ENCODE measurements at places on chromosomes 7 and 10.

GRCh38 chr7:21281193-21281592 is 146.7 kb upstream of the SP4 start:
- peak; percentile 13 for DNase-seq

DNA sequence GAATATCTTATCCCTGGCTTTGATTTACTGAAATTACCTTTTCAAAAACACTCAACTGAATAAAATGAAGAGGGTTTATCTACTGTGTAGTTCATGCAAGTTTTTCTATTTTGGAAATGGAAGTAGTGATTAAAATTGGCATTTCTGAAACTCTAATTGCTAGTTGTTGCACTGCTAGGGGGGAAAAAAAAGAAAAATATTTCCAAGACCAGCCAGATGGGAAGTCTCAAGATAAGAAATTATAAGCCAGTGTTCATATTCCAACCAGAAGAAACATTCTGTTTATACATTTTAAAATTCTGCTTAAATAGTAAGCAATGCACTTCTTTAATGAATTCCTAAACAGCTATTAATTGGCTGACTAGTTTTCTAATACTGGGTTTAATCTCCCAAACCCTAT is 9.4 kb upstream of the ADO start:
- DNase-seq: no peak

- no peak for DNase-seq
Measured at GRCh38 chr7:91164506-91164905, 99.7 kb upstream of the FZD1 start.

DNA sequence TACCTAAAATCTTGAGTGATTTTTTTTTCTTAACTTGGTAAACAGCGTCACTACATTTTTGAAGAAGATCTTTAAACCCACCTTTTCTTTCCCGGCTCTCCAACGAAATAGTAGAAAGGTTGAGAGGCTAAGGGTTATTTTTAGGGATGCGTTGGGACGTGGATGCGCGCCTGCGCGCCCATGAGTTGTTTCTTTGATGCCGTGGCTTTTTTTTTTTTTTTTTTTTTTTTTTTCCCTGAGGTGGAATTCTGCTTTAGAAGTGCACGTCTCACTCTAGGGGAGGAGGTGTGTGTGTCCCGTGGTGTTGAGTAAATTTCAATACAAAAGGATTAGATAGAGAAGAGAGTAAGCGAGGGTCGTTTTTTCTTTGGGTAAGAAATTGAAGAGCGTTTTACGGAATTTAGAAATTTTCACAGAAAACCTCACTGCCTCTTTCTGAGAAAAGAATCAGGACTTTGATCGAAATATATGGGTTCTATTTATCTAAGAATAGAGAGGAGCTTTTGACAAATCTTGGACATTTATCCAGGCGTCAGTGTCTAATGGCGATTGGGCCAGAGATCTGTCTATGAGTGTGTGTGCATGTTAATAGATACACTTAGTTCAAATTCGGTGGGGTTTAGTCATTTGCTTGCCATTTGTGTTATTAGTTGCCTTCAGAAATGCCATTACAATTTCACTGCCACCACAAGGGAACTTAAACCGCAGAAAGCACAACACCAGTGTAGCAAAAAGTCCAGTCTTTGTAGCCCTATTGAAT is 1.2 kb upstream of the SP8 start:
- DNase-seq: no peak

DNA sequence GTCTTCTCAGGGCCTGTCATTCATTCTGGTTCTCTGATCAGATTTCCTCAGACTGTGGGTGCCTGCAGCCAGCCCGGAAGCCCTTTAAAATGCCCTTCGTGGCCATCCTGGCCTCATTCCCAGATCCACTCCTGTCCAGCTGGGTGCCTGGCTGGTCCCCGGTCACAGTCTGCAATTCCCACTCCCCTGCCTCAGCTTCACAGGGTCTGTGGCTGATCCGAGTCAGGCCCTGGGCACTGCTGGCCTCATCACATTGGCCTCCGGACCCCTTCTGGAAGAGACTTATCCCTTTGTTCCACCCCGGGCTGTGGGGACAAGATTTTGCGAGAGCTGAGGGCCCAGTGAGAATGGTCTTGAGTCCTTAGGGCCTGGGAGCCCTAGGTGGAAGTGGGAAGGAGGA is 12.1 kb downstream of the DOCK1 start:
- no peak for DNase-seq

DNA sequence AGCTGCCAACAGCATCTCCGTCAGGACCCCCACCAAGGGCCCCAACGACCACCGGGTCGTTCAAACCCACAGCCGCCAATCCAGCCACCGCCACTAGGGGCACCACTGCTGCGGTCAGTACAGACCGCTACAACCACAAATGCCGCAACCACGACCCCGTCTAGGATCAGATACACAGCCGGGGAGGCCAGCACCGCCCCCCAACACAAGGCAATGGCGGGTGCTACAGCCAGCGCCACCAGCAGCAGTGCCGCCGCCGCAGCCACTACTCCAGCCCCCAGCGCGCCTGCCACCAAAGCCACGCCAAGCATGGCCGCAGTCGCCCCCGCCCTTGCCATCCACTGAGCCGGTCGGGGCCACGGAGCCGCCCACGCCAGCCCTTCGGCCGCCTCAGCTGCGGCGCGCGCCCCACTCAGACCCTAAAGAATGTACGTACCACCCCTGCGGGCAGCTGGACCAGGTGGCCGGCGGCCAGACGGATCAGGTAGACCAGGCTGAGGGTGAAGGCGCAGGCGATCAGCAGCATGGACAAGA is 473 bp downstream of the CYP51A1 start:
- DNase-seq: peak; percentile 59

DNA sequence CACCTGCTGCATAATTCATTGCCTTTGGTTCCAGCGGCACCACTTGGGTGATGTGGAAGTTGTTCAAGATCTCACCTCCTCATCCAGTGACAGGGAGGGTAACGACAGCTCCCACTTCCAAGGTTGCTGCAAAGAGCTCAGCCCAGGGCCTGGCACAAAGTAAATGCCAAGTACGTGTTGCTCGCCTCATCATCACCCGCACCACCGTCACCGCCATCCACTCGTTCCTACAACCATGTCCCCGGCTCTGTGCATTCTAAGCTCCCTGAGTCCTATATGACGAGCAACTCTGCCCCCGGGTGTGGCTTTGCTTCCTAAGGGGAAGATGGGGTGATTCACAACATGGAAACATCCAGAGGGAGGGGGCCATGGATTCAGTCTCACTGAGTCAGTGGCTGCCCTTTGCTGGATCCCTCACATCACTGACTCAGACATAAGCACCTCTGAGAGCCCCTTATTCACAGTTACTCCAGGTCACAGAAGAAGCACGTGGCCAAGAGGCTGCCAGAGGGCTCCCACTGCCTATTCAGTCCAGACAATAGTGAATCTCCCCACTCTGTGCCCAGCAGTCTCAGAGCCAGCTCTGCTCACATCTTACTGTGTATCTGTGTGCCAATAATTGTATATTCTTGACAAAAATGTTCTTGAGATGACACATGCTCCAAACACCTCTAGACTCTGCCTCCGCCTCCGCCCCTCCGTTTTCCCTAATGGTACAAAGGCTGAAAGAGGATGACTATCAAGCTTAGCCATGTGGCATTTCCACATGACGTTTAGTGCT is 159.1 kb downstream of the GFRA1 start:
- no peak for DNase-seq

DNA sequence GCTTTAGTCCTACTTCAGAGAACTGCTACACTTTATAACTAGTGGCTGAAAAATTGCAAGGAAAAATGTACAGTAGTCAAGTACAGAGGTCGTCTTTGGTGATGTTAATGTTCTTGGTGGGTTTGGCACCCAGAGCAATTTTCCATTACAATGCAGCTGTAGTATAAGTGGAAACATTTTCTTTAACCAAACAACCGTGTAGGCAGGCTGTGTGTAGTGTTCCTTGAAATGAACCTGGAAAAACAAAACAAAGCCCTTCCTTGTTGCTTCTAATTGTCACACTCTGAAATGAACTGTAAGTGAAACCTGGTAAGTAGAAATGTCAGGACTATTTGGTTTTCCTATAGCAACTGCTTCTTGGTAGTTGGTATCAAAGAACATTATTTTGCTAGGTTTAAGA is 256.9 kb downstream of the MDFIC start:
- no peak for DNase-seq

GRCh38 chr10:104509981-104510380 is 131.1 kb upstream of the SORCS3 start:
- DNase-seq: no peak

GRCh38 chr10:32349968-32350738 is 3.2 kb upstream of the EPC1 start:
- no peak for DNase-seq

- no peak for DNase-seq
Measured at GRCh38 chr10:81733542-81733941, 141.5 kb upstream of the NRG3 start.

- DNase-seq: peak; percentile 55
Measured at GRCh38 chr10:84291384-84291783, 37.0 kb upstream of the CCSER2 start.

DNA sequence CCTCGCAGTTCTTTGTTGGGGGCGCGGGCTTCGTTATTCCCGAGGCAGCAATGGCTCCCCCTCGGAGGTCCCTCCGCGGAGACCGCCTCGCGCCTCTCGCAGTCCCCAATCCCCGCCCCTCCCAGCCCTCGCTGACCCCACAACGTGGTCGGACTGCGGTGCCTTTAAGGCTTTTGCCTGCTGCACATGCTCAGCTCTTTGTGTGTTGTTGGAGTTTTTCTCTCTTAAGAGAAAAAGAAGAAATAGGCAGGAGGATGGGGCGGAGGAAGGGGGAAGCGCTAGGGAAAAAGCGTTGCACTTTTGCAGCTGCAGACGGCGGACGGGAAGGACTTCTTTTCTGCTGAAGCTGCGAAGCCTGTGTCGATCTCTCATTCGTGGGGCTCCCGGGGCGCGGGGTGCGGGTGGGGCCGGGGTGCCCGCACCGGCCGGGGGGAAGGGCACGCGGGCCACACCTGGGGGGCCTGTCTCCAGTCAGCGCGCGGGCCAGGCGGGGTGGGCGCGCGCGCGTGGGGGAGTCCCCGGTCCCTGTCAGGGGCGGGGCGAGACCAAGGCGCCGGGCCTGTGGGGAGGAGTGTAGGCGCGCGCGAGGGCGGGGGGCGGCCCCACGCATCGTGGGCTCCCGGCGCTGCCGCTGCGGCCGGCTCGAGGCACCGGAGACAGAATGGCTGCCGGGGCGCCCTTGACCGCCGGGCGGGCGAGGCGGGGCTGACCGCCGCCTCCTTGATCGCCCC is 445 bp upstream of the ATRNL1 start:
- peak; percentile 8 for DNase-seq

DNA sequence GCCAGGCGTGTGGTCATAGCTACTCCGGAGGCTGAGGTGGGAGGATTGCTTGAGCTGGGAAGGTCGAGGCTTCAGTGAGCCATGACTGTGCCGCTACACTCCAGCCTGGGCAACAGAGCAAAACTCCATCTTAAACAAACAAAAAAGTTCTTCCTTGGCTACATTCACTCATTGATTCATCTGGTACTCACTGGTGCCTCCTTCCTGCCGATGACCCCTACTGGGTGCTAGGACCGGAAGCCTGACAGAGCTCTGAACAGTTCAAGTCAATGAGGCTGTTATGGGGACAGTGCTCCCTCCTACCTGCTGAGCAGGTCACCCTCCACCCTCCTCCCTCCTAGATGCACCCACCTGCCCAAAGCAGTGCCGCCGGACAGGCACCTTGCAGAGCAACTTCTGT is 4.9 kb downstream of the PCOLCE start:
- no peak for DNase-seq

DNA sequence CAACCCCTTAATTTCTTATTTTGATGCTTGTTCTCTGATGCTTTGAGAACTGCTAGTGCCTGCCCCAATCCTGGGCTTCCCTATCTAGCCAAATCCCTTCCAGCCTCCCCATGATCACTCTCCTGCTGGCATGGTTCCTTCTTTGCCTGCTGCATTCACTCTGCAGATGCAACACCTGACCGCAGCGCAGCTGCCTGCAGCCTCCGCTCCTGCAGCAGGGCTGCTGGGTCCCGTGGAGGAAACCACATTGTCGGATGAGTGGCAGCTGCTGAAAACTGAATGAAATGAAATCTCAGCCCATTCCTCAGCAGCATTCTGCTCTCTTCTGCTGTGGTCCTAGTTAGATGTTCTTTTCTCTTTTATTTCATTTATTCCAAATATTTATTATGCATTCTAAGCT is 320.3 kb downstream of the CCDC3 start:
- DNase-seq: no peak

DNA sequence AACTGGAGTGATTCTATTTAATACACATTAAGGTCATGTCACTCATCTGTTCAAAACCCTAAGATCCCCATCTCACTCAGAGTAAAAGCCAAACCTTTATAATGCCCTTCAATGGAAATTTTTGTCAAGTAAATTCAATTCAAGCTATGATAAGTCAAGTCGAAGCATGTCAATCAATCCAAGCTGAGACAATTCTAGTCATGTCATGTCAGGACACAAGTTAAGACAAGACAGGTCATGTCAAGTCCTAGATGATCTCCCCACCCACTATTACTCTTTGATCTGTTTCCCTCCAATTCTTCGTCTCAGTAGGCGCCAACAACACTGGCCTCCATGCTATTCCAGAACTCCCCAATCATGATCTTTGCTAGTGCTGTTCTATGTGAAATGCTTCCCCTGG is 141.4 kb downstream of the MAGI2 start:
- DNase-seq: no peak

DNA sequence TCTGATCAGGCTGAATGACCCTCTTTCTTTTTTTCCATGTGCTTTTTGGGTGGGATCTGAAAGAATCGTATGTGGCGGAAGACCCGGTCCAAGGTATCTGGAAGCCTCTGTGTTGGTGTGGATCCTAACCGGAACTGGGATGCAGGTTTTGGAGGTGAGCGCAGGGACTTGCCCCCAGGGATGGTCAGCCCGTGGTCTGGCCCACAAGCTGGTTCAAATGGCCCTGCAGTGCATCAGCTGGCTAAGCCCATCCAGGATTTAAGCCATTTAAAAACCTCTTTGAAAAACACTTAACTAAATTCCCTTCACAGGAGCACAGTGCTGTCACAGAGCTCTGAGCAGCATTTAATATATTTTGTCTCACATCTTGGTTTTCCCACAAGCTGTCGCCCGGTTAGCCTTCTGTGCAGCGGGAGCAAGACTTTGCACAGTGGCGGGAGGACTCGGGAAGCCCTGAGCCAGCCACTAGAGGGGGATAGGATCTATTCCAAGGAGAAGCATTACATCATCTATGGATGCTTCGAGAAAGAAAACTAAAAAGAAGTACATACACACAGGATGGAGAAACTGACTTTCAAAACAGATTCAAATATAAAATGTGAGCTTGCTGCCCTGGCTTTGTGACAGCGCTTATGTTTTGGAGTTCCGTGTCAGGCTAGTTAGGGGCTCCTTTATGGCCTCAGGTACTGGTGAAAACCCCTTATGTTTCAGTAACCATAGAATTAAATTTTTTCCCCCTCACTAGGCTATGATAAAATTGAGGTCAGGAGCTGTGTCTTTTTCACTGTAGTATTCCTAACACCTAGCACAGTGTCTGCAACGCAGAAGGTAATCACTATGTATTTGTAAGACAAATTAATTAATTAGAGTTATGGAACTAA is 11.3 kb downstream of the CPA2 start:
- DNase-seq: peak; percentile 10

Measured in suppressor macrophage treated with lipopolysaccharide for 4 hours (primary cell).